Muscle of leg (tissue), 16 donors: ENCODE measurements at places on chromosomes 7 and 10. TPM values are rescaled to one million over a fixed set of nuclear protein-coding genes. Genes with fewer than 3 reads are reported as not detected.

- H3K36me3 ChIP-seq: peaks cover 10% of the 10 kb centered on the region
- no peaks in the 10 kb centered on the region for H3K27me3 ChIP-seq
- DNase-seq: no peak
- peak overlapping the region; percentile 70 for H3K4me3 ChIP-seq
- H3K4me1 ChIP-seq: peaks cover 31% of the 10 kb centered on the region
Observed at GRCh38 chr7:150406567-150407421, 27.7 kb downstream of the ZNF775 start.

DNA sequence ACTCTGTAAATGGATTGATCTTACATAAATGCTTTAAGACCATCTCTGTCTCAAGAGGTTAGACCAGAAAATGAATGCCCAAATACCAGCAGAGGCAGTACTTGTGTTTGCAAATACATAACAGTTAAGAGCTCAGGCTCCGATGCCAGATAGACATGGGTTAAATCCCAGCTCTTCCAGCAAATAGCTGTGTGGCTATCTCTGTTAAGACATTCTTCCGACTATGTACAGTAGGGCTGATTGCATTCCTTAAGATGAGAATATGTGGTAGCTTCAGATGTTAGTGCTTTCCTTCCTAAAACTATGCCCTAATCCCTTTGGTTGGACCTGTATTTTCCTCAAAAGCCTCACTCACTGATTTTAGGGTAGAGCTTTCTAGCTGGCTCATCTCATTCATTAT, 2.2 kb downstream of the IDE start:
- H3K27ac ChIP-seq: no peak overlapping the region
- no peak for DNase-seq
- H3K4me3 ChIP-seq: no peak overlapping the region
- H3K4me1 ChIP-seq: peaks cover 10% of the 10 kb centered on the region
- H3K36me3 ChIP-seq: no peaks in the 10 kb centered on the region

DNA sequence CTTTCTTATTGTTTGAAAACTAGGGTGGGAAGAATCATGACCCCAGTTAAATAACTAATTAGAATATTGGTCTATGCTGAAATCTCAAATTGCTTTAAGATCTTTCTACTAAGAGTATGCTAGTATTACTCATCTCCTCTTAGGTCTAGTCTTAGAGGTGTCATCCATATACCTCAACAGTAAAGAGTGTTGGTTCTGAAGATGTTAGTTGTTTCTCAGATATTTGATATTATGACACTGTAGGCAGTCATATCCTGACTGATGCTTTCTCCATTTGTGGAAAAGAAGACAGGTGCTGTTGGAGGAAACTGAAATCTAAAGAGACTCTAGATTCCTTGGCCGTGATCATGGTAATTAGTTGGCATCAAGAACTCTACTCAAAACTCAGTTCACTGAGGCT, 21.2 kb downstream of the BPGM start:
- no peak overlapping the region for H3K4me3 ChIP-seq
- DNase-seq: no peak
- H3K27me3 ChIP-seq: no peaks in the 10 kb centered on the region
- no peak overlapping the region for H3K27ac ChIP-seq
- H3K36me3 ChIP-seq: no peaks in the 10 kb centered on the region

GRCh38 chr10:15237351-15237750, 68.9 kb upstream of the NMT2 start:
- H3K4me1 ChIP-seq: peaks cover 7% of the 10 kb centered on the region
- H3K4me3 ChIP-seq: no peak overlapping the region
- peak overlapping the region; percentile 56 for H3K27ac ChIP-seq
- H3K27me3 ChIP-seq: no peaks in the 10 kb centered on the region
- peaks cover under 1% of the 10 kb centered on the region for H3K36me3 ChIP-seq
- peak; percentile 92 for DNase-seq

GRCh38 chr7:155787171-155787851, 25.0 kb downstream of the SHH start:
- peak overlapping the region; percentile 31 for H3K4me3 ChIP-seq
- peaks cover 15% of the 10 kb centered on the region for H3K36me3 ChIP-seq
- no peak overlapping the region for H3K27ac ChIP-seq
- DNase-seq: no peak
- H3K4me1 ChIP-seq: peaks cover 2% of the 10 kb centered on the region

GRCh38 chr10:29055101-29055500, 233.8 kb upstream of the LYZL1 start:
- H3K4me3 ChIP-seq: no peak overlapping the region
- no peaks in the 10 kb centered on the region for H3K27me3 ChIP-seq
- DNase-seq: no peak
- H3K4me1 ChIP-seq: peaks cover 3% of the 10 kb centered on the region
- no peak overlapping the region for H3K27ac ChIP-seq

GRCh38 chr10:84432891-84433290, 104.5 kb downstream of the CCSER2 start:
- no peaks in the 10 kb centered on the region for H3K27me3 ChIP-seq
- H3K36me3 ChIP-seq: peaks cover 8% of the 10 kb centered on the region
- no peak overlapping the region for H3K4me3 ChIP-seq
- no peak for DNase-seq
- H3K27ac ChIP-seq: no peak overlapping the region

DNA sequence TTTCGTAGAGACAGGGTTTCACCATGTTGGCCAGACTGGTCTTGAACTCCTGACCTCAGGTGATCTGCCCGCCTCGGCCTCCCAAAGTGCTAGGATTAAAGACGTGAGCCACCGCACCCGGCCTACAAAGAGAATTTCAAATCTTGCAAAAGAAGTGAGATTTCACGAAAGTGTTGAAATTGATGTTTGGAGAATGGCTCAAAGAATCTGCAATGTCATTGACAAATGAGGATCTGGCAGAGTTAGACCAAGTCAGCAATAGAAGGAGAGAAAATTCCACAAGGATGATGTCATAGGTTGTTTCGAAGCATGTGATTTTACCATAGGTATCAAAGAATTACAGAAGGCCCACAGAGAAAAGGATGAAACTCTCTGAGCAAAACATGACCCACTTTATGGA, 71.7 kb downstream of the LYZL2 start:
- H3K4me3 ChIP-seq: no peak overlapping the region
- no peaks in the 10 kb centered on the region for H3K36me3 ChIP-seq
- DNase-seq: no peak
- H3K4me1 ChIP-seq: no peaks in the 10 kb centered on the region

DNA sequence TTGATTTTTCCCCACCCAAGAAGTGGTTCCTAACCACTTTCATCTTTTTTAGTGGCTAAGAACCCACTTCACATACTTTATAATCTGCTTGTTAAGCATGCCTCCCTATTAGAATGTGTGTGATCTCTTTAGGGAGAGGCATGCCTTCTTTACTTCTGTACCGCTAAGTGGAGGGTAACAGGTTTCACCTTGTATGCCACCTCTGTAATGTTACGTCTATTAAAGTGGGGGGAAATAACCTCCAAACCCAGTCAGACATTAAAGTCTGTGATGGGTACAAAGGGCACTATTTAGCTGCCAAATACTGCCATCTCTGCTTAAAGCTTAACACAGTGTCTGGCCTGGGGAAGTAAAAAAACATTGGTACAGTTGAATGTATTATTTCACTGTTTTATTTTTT, 51.9 kb downstream of the EPC1 start:
- no peaks in the 10 kb centered on the region for H3K4me1 ChIP-seq
- no peak overlapping the region for H3K27ac ChIP-seq
- H3K4me3 ChIP-seq: no peak overlapping the region
- no peak for DNase-seq
- H3K36me3 ChIP-seq: peaks cover 9% of the 10 kb centered on the region

GRCh38 chr10:93290661-93291354, 191.3 kb downstream of the MYOF start:
- H3K27ac ChIP-seq: no peak overlapping the region
- H3K27me3 ChIP-seq: no peaks in the 10 kb centered on the region
- H3K4me1 ChIP-seq: peaks cover 4% of the 10 kb centered on the region
- DNase-seq: no peak
- no peak overlapping the region for H3K4me3 ChIP-seq

GRCh38 chr7:55488216-55488615, 84.1 kb downstream of the VOPP1 start:
- no peak overlapping the region for H3K4me3 ChIP-seq
- peaks cover 7% of the 10 kb centered on the region for H3K4me1 ChIP-seq
- H3K27ac ChIP-seq: no peak overlapping the region
- peaks cover 22% of the 10 kb centered on the region for H3K36me3 ChIP-seq

- no peak overlapping the region for H3K27ac ChIP-seq
- H3K36me3 ChIP-seq: no peaks in the 10 kb centered on the region
- peaks cover 3% of the 10 kb centered on the region for H3K27me3 ChIP-seq
- H3K4me1 ChIP-seq: no peaks in the 10 kb centered on the region
- H3K4me3 ChIP-seq: no peak overlapping the region
Observed at GRCh38 chr7:68760556-68760955, 837.7 kb upstream of the AUTS2 start.

DNA sequence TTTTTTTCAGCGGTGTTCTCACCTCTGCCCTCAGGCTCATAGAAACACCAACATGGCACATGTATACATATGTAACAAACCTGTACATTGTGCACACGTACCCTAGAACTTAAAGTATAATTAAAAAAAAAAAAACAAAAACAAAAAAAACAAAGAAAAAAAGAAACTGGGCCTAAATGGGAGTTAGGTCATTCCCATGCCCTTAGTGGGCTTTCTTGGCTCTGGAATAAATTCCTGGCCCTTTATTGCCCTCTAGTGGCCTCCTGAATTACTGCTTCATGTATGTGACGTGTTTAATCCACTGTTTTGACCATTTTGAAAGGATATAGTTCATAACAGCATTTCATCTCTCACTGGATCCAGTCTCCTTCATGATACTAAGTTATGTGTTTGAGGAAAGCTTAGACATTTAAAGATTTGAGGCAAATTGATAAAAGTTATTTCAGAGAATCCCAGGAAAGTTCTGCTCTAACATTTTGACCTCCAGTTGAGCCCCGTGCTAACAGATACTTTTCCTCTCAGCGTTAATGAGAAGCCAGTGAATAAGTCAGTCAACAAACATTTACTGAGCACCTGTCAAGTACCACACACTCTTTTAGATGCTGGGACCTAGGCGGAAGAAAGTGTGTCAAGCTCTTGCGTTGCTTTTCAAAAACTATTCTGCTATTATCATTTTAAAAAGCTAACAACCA, 54.7 kb upstream of the SYPL1 start:
- no peaks in the 10 kb centered on the region for H3K36me3 ChIP-seq
- H3K27me3 ChIP-seq: no peaks in the 10 kb centered on the region
- H3K27ac ChIP-seq: no peak overlapping the region

DNA sequence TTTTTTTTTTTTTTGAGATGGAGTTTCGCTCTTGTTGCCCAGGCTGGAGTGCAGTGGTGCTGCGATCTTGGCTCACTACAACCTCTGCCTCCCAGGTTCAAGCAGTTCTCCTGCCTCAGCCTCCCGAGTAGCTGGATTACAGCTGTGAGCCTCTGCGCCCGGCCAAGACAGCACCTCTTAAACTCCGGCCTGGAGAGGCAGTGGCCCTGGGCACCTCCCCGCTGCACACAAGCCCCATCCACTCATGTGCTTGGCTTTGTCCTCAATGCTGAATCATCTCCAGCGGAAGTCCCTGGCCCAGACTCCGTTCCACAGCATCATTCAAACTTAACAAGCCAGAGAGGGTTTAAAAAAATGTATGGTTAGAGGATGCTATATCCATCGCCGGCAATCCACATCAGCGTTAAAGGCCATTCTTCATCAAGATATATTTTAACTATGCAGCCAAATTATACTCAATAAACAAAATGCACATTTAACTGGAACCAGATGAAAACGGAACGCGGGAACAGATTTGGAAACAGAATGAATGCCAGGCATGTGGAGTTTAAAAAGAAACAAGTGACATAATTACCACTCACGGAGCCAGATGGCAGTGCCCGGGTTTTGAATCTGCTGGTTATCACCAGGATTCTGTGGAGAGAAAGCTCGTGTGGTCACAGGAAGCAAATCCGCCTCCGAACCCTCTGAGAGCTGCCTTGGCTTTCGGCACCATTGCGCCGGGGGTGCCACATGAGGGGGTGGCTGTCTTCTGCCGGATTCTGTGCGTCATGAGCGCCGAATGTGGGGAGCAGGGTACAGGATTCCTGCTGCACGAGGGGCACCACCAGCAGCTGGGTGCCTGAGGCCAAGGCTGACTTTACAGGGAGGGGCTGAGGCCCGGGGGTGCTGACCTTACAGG, 45.6 kb upstream of the CFAP46 start:
- H3K27ac ChIP-seq: peak overlapping the region; percentile 29
- H3K4me1 ChIP-seq: peaks cover 8% of the 10 kb centered on the region
- peaks cover 20% of the 10 kb centered on the region for H3K27me3 ChIP-seq
- H3K36me3 ChIP-seq: no peaks in the 10 kb centered on the region

- H3K27ac ChIP-seq: no peak overlapping the region
- DNase-seq: no peak
- H3K4me1 ChIP-seq: no peaks in the 10 kb centered on the region
- H3K36me3 ChIP-seq: no peaks in the 10 kb centered on the region
Observed at GRCh38 chr7:20284003-20284770, 46.5 kb upstream of the ITGB8 start.

GRCh38 chr7:140206616-140207389, 30.0 kb upstream of the KDM7A start:
- peaks cover 2% of the 10 kb centered on the region for H3K27me3 ChIP-seq
- DNase-seq: no peak
- H3K36me3 ChIP-seq: no peaks in the 10 kb centered on the region
- H3K27ac ChIP-seq: no peak overlapping the region

DNA sequence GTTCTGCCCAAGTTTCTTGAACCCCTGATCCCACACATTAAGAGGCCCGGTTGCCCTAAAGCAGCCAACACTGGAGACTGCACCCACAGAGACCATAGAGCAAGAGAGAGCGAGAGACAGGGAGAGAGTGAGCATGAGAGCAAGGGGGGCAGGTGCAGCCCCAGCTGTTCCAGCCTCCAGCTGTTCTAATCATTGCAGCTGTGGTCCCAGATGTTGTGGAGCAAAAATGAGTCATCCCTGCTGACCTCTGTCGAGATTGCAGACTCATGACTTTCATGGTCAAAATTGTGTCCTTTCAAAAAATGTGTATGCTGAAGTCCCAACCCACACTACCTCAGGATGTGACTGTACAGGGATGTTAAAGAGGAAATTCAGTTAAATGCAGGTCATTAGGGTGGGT, 143.9 kb upstream of the FRMD4A start:
- no peaks in the 10 kb centered on the region for H3K36me3 ChIP-seq
- H3K27me3 ChIP-seq: peaks cover 8% of the 10 kb centered on the region
- no peak overlapping the region for H3K27ac ChIP-seq
- peaks cover 32% of the 10 kb centered on the region for H3K4me1 ChIP-seq
- H3K4me3 ChIP-seq: no peak overlapping the region
- peak; percentile 69 for DNase-seq

GRCh38 chr10:23630885-23631284, 192.0 kb downstream of the OTUD1 start:
- no peaks in the 10 kb centered on the region for H3K27me3 ChIP-seq
- H3K4me1 ChIP-seq: no peaks in the 10 kb centered on the region
- DNase-seq: no peak

BHLHA15 gene
- 0.58 TPM for total RNA-seq

SUN3 gene
- total RNA-seq: not detected

ITGB8 gene
- total RNA-seq: 7.5 TPM

LGI1 gene
- 21.1 TPM for total RNA-seq

DBNL gene
- 45.4 TPM for total RNA-seq

SCD gene
- total RNA-seq: 10.4 TPM

UPF2 gene
- 19.0 TPM for total RNA-seq

ANKIB1 gene
- total RNA-seq: 30.6 TPM

SPDYE1 gene
- total RNA-seq: not detected

TSPAN14 gene
- total RNA-seq: 15.8 TPM
